NCI-H446 (cell line): ENCODE measurements at places on chromosomes 3 and 15.

DNA sequence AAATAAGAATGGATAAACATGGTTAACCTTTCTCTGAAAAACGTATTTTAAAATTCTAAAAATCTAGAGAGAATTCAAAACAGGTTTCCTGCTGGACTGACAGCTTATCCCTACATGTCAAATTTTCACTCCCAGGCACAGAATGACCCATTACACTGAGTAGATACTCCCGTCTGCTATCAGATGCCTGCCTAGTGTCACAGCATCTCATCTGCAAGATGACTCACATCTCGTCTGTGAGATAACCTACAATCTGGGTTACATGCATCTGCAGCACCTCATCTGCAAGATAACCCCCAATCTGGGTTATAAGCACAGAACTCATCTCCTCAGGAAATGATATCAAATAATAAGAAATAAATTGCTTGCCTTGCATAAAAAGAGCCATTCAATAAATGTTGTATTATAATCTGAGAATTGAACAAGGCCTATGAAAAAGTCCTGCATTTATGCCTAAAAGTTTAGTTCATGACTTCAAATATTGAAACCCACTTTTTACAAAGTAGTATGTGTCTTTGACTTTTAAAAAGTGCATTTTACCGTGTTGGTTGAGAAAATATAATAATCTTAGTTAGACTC, 188.3 kb upstream of the THBS1 start:
- DNase-seq = no peak

DNA sequence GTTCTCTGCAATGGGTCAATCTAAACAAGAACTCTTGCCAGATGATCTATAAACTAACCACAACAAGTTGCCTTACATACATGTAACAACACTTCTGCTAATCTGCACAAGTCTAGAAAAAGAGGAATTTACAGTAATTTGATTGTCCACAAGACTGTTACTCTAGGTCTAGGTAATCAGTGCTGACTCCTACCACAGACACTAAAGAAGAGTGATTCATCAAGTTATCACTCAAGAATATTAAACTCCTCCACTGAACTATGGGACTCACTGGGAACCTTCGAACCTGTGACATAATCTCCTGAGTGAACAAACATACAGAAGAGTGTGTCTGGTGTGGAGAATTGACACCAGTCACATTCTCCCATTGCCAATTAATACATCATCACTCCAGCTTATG, 138.3 kb downstream of the ANXA2 start:
- DNase-seq = no peak

- DNase-seq = no peak
These were observed 50.4 kb upstream of the ADCY5 start for GRCh38 chr3:123499322-123499721.

GRCh38 chr3:144968750-144969350, 997.2 kb downstream of the DIPK2A start:
- peak; percentile 21 for DNase-seq

- DNase-seq = peak; percentile 10
These were observed 14.2 kb downstream of the FBN1 start for GRCh38 chr15:48631176-48631770.

- DNase-seq = no peak
These were observed 37.8 kb downstream of the SLC24A1 start for GRCh38 chr15:65659502-65660052.
